ENCODE measurements at places on chromosomes 2 and 18.

DNA sequence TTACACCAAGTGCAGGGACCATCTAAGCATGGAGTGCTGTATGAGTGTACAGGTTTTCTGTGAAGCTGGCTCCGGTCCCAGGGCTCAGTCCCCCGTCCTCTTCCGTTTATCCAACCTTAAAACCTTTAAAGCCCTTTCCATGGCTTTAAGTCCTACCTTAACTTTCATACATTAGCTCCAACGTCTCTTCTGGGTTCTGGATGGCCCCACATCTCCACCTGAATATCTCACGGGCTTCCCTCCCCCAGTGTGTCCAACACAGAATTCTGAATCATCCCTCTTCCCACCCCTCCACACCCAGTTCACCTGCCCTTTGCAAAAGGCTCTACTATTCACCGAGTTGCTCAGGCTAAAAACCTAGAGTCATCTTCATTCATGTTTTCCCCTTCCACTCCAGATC is 12.8 kb downstream of the ARHGAP25 start:
- DNase-seq: no peak

DNA sequence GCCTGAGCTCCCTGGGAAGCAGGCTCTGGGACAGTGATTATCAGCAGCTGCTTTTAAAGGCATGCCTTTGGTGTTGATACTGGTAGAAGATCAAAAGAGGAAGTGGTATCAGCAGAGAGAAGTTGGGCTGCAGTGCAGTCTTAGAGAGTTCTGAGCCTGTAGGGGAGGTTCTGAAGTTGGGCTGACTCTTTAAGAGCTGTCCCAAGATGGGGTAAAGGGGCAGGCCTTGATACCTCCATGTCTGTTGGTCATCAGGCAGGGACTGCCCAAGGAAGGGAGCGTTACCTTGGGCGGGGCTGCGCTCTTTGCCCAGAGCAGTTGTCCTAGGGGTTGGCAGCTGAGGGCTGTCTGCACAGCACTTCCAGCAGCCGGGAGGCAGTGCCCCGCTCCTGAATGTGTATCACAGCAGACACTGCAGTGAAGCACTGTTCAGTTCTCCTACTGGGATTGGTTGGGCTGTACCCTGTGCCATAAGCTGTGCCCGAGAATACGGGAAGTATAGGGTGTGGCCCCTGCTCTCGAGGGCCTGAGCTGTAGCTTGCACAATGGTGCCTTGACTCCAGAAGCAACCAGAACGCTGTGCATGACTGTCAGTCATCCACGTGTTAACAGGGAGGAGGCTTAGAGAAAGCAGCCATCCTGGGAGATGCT is 177.0 kb downstream of the CTIF start:
- DNase-seq: no peak

DNA sequence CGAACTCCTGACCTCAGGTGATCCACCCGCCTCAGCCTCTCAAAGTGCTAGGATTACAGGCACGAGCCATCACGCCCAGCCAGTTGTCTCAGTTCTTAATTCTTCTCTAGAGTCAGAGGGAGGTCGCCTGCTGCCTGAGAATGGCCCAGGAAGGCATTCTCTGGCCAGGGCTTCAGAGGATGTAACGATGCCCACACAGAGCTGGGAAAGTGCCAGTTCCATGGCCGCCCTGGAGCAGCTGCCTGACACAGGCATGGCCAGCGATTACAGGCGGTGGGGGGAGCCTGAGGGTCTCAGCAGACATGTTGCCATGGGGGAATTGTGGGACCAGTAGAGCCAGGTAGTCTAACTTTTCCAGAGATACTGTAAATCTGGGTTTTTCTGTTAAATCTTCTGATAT is 25.6 kb upstream of the DNMT3A start:
- DNase-seq: no peak

GRCh38 chr2:99980176-99980575 is 162.2 kb downstream of the AFF3 start:
- DNase-seq: no peak

GRCh38 chr2:16640001-16640700 is 25.5 kb downstream of the CYRIA start:
- no peak for DNase-seq

DNA sequence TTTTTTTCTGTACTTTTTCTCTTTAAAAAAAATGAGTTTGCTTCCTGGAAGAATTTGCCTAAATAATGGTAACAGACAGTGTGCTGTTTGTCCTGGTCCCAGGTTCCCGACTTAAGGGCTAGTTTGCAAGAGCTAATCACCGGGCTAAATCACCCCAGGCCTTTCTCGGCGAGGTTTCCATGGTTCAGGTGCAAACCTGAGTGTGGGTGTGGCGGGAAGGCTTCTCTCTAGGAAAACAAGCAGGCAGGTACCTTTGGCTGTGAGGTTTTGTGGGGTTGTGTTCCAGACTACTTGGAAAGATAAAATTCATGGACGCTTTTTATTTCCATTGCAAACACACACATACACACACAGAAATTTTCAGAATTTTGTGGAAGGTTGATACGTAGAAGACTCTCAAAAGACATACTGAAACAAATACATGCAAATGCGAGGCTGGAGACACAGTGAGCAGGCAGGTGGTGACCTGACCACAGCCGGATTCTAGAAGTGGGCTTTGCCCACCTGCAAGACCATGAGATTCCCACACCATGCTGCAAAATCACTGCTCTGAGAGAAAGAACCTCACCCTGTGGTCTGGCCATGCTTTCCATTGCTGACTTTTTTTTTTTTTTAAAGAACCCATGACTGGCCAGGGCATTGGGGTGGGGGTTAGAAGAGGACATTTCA is 815 bp downstream of the CNDP1 start:
- no peak for DNase-seq

DNA sequence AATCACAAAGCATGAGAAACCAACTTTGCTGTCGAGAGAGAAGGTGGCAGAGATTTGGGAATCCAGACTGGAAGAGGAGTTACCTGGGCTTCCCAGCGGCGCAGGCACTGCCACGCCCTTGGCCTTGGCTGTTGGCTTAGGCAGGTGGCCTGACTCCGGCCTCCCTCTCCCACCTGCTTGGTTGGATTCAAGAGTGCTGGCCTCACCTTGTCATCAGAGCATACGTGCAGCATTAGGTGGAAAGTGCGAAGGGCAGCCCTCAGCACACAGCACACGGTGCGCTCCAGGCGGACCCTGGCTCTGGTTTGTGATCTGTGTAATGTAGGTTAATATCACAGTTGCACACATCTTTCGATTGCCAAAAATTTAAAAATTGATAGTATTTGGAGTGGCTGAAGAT is 19.2 kb upstream of the ASB1 start:
- no peak for DNase-seq

- DNase-seq: peak; percentile 22
Measured at GRCh38 chr2:39665811-39666490, at the start of gene TMEM178A. Gene TMEM178A (plus strand): TSS chr2:39665917. CDS start chr2:39665975, 58 bp downstream.
